ENCODE measurements at places on chromosomes 12 and 14.

DNA sequence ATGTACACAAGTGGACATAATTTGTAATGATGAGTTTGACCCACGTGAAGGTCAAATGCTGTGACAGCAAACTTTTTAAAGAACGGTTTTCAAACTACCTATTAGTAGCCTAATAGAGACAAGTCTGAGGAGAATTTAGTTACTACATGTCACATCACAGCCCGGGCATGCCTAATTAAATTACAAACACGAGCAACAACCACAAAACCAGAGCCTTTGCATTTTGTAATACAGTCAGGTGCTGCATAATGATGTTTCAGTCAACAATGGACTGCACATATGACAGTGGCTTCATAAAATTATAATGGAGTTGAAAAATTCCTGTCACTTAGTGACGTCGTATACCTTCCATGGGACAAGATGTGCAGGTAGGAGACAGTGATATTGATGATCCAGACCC, 274.5 kb downstream of the DACT1 start:
- no peak for DNase-seq

GRCh38 chr14:89296281-89296745, 120.7 kb downstream of the FOXN3 start:
- DNase-seq = no peak

DNA sequence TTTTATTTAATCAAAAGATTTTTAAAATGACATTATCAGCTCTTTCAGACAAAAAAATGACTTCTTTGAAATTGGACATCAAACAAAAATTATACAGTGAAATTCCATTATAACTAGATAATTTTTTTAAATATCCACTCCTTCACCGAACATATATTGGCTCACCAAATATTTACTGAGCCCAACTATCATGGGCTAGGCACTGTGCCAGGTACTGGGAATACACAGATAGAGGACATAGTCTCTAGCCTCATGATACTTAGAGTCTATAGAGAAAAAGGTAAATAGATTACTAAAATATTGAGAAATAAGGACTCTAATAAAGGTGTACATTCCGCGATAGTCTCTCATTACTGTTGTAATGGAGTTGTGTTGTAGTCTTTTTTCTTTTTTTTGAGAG, 219.9 kb downstream of the SEC23A start:
- DNase-seq = no peak

GRCh38 chr12:57864442-57865083, 18.0 kb upstream of the CTDSP2 start:
- no peak for DNase-seq

GRCh38 chr14:25484235-25484634, 434.3 kb upstream of the STXBP6 start:
- DNase-seq = no peak
